ENCODE measurements at places on chromosomes 7 and 10.

DNA sequence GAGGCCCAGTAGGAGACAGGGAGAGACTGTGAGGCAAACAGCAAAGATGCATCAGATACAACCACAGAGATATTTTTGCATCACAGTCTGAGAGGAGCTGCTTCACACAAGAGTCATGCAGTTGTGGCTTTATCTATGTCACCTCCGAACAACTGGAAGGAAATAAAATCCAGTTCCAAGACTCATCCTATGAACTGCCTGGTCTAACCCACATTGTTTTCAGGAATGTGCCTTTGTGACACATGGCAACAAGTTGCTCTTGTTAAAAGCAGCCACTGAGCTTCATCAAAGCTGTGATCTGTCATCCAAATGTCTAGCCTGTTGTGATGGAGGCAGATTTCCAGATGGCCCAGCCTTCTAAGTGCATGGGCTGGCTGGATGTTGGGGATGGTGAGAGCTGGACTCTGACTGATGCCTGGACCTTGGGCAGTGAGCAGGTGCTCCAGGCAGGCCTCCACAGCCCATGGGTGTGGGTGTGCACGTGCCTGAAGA lies 255.0 kb downstream of the BMPER start:
- no peaks in the 10 kb centered on the region for H3K4me1 ChIP-seq
- no peak overlapping the region for H3K4me3 ChIP-seq
- no peak for DNase-seq
- no peak overlapping the region for H3K27ac ChIP-seq
- H3K27me3 ChIP-seq: no peaks in the 10 kb centered on the region

DNA sequence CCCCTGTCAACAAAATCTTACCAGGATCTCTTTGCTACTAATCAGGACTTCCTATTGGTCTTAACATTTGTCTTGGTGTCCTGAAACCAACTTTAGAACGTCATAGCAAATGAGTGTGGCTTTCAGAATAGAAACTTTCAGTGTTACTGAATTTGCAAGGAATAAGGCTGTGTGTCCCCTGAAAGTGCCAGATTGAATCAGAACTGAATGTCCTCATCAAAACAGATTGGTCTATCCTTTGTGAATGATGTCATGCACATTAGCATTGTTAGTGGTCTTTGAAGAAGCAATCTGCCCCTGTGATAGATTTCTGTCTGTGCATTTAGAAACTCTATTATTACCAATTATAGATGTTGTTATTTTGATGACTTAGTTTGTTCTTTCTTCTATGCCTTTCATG lies 119.9 kb downstream of the AGMO start:
- H3K27ac ChIP-seq: no peak overlapping the region
- no peak for DNase-seq
- H3K4me1 ChIP-seq: no peaks in the 10 kb centered on the region
- H3K4me3 ChIP-seq: no peak overlapping the region
- H3K36me3 ChIP-seq: no peaks in the 10 kb centered on the region

DNA sequence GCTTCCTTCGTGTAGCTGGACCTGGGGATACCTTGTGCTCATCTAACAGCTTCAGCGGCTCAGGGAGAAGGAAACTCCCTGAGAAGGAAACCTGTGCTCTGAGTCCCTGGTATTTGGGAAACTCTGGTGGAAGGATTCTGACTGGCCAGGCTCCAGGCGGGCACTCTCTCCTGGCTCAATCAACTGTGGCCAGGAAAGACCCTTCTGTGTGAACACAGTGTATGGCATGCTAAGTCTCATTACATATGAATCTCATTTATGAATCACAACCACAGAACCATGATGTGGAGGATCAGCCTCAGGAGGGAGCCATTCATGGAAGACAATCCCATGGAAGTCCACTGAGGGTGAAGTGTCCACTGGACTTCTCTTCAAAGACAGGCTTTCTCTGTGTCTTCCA lies 20.9 kb downstream of the NPS start:
- H3K27me3 ChIP-seq: no peaks in the 10 kb centered on the region
- no peaks in the 10 kb centered on the region for H3K4me1 ChIP-seq
- H3K27ac ChIP-seq: no peak overlapping the region
- no peak for DNase-seq

GRCh38 chr10:123284022-123284421 lies 129.8 kb downstream of the BUB3 start:
- H3K27me3 ChIP-seq: peaks cover 5% of the 10 kb centered on the region
- H3K27ac ChIP-seq: no peak overlapping the region
- no peak overlapping the region for H3K4me3 ChIP-seq
- H3K36me3 ChIP-seq: peaks cover 41% of the 10 kb centered on the region
- no peaks in the 10 kb centered on the region for H3K4me1 ChIP-seq

- H3K4me3 ChIP-seq: no peak overlapping the region
- H3K36me3 ChIP-seq: no peaks in the 10 kb centered on the region
- H3K4me1 ChIP-seq: no peaks in the 10 kb centered on the region
- H3K27ac ChIP-seq: no peak overlapping the region
- no peak for DNase-seq
These were observed 1531.1 kb upstream of the LRRTM3 start for GRCh38 chr10:65394502-65395297.

GRCh38 chr7:33243319-33243881 lies 114.0 kb downstream of the BBS9 start:
- H3K27ac ChIP-seq: no peak overlapping the region
- H3K36me3 ChIP-seq: no peaks in the 10 kb centered on the region
- H3K27me3 ChIP-seq: no peaks in the 10 kb centered on the region
- DNase-seq: no peak
- H3K4me3 ChIP-seq: no peak overlapping the region

DNA sequence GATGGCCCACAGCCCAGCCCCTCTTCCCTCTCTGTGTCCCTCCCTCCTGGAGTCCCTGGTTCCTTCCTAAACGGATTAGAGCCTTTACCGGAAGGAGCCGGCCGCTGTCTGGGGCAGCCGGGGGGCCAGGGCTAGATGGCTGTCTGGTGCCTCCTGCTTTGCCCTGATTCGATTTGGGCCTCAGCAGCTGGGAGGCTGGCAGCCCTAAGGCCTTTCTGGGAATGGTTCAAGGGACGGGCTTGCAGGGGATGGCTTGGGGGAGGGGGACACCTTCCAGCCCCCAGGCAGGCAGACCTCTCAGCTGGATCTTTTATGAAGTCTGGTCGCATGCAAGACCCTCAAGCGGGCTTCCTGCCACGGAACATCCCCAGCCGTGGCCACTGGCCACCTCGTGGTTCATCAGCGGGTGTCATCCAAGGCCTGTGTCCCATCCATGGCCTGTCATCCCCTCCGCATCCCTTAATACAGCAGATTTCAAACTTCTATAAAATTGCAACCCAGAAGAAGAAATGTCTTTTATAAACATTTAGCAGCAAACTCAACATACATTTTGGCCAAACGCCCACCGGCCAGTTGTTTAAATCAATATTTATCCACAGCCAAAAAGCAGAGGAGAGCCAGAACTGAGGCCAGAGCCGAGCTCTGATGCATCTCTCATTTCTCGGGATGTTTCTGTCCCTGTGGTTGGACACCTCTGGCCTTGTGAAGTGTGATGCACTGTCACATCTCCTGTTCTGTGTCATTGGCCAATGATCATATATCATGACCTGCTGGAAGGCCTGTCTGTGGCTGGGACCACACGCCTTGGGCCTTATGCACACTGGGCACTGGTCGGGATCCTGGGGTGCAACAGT lies 52.0 kb downstream of the GTF2IRD1 start:
- H3K27ac ChIP-seq: no peak overlapping the region
- no peaks in the 10 kb centered on the region for H3K4me1 ChIP-seq
- DNase-seq: no peak
- peaks cover 6% of the 10 kb centered on the region for H3K36me3 ChIP-seq
- H3K4me3 ChIP-seq: no peak overlapping the region

- H3K27me3 ChIP-seq: no peaks in the 10 kb centered on the region
- no peaks in the 10 kb centered on the region for H3K36me3 ChIP-seq
- no peak for DNase-seq
- no peaks in the 10 kb centered on the region for H3K4me1 ChIP-seq
- no peak overlapping the region for H3K27ac ChIP-seq
These were observed 22.9 kb downstream of the NEBL start for GRCh38 chr10:20874261-20874660.

DNA sequence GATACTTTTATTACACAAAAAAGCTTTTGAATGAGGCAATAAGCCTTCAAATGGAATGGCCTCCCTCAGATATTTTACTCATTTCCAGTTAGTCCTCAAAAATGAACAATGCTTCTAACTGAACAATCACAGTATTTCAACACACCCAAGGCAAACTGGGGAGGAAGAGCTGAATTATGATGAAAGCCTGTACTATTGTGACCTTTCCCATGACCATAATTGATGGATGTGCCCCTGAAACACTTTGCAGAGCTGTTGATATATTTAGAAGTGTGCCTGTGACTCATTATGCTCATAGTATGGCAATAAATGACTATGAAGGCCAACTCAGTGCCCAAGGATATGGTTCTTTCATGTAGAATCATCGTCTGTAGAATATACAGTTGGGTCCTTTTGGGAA lies 248.1 kb downstream of the AHR start:
- H3K36me3 ChIP-seq: no peaks in the 10 kb centered on the region
- H3K4me3 ChIP-seq: no peak overlapping the region
- H3K27ac ChIP-seq: no peak overlapping the region
- no peaks in the 10 kb centered on the region for H3K27me3 ChIP-seq
- no peak for DNase-seq
- H3K4me1 ChIP-seq: no peaks in the 10 kb centered on the region

GRCh38 chr10:3111621-3112163 lies 44.3 kb downstream of the PFKP start:
- no peaks in the 10 kb centered on the region for H3K27me3 ChIP-seq
- H3K4me1 ChIP-seq: peaks cover 18% of the 10 kb centered on the region
- DNase-seq: no peak
- peaks cover 77% of the 10 kb centered on the region for H3K36me3 ChIP-seq
- H3K27ac ChIP-seq: peak overlapping the region; percentile 72
- peak overlapping the region; percentile 36 for H3K4me3 ChIP-seq

- peaks cover 74% of the 10 kb centered on the region for H3K36me3 ChIP-seq
- no peak overlapping the region for H3K27ac ChIP-seq
- H3K4me3 ChIP-seq: no peak overlapping the region
- H3K27me3 ChIP-seq: no peaks in the 10 kb centered on the region
- peaks cover 24% of the 10 kb centered on the region for H3K4me1 ChIP-seq
These were observed 229.4 kb downstream of the SFMBT2 start for GRCh38 chr10:7181420-7181819.

DNA sequence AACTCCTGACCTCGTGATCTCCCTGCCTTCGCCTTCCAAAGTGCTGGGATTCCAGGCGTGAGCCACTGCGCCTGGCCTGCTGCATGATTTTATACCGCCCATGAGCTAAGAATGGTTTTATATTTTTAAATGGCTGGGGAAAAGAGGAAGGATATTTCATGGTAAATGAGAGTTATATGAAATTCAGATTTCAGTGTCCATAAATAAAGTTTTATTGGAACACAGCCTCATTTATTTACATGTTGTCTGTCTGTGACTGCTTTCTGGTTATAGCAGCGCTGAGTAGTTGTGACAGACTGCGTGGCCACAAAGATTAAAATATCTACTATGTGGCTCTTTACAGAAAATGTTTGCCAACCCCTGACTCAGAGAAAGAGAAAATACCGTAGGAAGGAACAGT lies 2.2 kb downstream of the TRRAP start:
- H3K4me3 ChIP-seq: peak overlapping the region; percentile 94
- H3K27ac ChIP-seq: peak overlapping the region; percentile 62
- no peak for DNase-seq
- H3K4me1 ChIP-seq: peaks cover 7% of the 10 kb centered on the region
- peaks cover 12% of the 10 kb centered on the region for H3K36me3 ChIP-seq

DNA sequence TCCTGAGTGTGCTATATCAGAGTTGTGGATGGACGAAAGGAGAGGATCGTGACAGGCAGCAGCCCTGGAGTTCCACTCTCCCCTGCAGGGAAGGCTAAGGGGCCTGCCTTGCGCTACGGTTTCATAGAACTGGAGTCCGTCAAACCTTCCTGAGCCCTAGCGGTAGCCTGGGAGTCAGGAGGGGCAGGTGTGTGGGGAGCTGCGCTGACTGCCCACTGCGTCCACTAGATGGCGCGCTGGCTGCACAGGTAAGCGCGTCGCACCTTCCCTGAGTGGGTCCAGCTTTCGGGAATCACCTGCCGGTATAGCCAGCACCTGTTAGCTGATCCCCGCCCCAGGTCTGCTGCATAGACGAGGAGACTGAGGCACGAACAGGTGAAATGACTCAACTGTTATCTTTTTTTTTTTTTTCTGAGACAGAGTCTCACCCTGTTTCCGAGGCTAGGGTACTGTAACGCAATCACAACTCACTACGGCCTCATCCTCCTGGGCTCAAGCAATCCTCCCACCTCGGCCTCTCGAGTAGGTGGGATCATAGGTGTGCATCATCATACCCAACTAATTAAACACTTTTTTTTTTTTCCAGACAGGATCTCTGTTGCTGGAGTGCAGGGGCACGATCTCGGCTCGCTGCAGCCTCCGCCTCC lies 20.2 kb upstream of the BAIAP2L1 start:
- no peaks in the 10 kb centered on the region for H3K36me3 ChIP-seq
- peaks cover 72% of the 10 kb centered on the region for H3K27me3 ChIP-seq
- no peak overlapping the region for H3K27ac ChIP-seq
- no peaks in the 10 kb centered on the region for H3K4me1 ChIP-seq

DNA sequence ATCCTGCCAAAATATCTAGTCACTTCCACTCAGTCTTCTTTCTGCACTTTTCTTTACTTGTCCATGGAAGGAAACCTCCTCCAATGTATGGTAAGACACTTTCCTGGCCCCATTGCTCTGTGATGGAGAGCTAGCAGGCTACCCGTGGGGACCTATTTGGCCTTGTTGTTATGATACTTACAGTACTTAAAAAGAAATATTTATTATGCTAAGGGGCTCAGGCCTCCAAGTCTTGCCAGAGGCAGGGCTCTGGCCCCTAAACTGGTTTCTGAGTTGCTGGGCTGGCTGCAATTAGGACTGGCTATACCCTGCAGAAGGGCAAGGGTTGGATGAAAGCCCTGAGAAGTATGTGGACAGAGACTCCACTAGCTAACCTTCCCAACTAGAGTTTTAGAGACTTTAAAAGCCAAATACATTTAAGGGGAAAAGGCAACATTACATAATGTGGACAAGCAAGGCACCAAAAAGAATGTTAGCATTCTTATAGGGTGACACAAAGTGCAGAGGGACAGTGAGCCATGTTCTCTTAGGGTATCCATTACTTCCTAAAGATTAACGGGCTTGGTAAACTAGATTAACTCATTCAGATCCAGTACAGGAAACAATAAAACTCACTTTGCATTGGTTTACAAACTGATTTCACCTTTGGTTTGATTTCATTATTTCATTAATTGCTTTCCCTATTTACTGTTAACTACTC lies 84.9 kb upstream of the INHBA start:
- H3K4me1 ChIP-seq: peaks cover 3% of the 10 kb centered on the region
- no peaks in the 10 kb centered on the region for H3K36me3 ChIP-seq
- no peaks in the 10 kb centered on the region for H3K27me3 ChIP-seq

DNA sequence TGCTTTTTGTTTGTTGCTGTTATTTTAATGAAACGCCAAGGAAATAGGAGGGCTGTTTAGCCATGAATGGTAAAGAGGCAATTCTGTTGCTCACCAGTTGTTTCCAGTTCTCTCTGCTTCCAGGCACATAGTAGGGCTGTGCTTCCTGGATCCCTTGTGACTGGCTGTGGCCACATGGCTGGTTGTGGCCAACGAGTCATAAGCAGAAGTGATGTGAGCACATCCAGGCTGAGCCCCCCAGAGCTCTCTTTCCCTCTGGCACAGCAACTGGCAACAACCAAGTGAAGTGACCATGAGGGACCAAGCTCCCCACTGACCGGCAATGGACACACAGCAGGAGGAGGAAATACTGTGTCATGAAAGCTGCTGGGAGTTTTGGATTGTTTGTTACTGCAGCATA lies 10.3 kb downstream of the GRID1 start:
- no peak for DNase-seq
- H3K4me1 ChIP-seq: peaks cover 22% of the 10 kb centered on the region
- H3K27me3 ChIP-seq: peaks cover 37% of the 10 kb centered on the region
- H3K36me3 ChIP-seq: no peaks in the 10 kb centered on the region
- no peak overlapping the region for H3K4me3 ChIP-seq
- no peak overlapping the region for H3K27ac ChIP-seq

Measured in stimulated activated naive B cell treated with anti-CD40 and anti-IgM and Interleukin-4, amounts not matched to agents 10 μg/mL and 1 μg/mL and 100 μg/mL, for 72 hours (primary cell).